ENCODE measurements at places on chromosomes 11 and 22. TPM values are rescaled to one million over a fixed set of nuclear protein-coding genes. Genes with fewer than 3 reads are reported as not detected.

DNA sequence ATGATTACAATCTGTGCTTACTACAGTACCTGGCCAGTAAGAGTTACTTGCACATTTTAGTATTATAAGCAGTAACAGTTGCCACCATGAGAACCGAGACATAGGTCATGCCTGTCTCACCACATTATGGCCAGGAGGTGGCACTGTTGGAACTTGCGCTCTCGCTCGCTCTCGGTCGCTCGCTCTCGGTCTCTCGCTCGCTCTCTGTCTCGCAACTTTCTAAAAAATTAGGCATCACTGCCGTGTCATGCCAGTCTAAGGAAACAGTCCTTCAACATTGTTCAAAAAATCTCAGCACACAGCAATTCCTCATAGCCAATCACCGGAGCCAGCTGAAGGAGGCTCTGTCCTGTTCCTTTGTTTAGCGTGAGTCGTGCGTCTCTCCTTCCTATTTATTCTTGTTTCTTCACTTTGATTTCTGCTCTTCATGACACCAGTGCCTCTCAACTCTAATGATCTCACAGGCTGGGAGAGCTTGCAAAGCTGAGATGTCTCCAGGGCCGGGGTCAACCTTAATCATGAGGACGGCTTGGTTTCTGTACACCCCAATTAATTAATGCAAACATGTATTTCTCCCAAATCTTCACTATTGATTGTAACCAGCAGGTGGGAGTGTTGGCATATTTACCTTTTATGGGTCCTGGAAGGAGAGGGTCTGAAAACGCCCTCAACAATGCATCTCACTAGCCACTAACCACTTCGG is 6.3 kb upstream of the ADAMTS8 start:
- DNase-seq, result peak; percentile 70

GRCh38 chr11:103465555-103466140 is 356.4 kb downstream of the DYNC2H1 start:
- no peak for DNase-seq

DNA sequence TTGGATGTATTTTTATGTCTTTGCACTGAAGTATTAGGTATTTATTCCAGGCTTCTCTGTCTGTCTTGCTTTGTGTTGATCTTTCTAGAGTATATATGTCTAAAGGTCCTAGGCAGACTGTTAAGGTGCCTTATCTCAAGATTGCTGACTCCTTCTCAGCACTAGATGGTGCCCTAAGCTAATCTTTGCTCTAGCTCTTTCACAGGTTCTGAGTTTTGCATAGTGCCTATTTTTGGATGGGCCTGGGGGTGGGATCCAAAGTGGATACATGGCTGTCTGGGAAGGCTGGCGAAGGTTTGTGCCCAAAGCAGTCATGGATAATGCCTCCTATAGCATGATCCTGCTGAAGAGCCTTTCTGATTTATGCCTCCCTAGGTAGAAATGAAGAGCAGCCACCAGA is 154.9 kb downstream of the TRPC6 start:
- peak; percentile 15 for DNase-seq

The MUC6 gene
- not detected for total RNA-seq

The GSTT4 gene
- total RNA-seq, result not detected
